ENCODE measurements at places on chromosomes 3 and 15.

DNA sequence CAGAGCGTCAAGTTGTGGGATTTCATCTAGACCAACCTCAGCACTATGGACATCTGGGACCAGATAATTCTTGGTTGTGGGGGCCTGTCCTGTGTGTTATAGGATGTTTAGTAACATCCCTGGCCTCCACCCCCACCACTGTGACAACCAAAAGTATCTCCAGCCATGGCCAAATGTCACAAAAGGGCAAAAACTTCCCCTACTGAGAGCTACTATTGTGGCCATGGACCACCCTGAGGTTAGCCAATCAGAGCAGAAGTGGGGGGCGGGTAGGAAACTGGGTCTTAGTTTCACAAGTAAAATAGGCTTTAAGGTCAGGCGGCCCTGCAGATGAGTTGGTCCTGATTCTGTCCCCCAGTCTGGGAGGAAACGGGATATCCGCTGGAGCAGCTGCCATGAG, 25.4 kb downstream of the KIF7 start:
- no peak for DNase-seq

DNA sequence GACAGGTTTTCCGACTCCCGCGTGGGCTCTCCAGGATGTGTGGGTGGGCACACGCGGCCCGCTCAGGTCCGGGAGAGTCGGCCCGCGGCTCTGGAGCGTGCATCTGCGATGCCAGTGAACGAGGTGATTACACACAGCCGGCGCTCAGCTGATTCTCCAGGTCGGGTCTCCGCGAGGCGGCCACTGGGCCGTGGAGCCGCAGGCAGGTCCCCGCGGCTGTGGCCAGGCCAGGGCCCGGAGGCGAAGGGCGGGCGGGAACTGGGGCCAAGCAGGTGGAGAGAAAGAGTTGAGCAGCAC, 13.2 kb downstream of the PAK6 start:
- no peak for DNase-seq

DNA sequence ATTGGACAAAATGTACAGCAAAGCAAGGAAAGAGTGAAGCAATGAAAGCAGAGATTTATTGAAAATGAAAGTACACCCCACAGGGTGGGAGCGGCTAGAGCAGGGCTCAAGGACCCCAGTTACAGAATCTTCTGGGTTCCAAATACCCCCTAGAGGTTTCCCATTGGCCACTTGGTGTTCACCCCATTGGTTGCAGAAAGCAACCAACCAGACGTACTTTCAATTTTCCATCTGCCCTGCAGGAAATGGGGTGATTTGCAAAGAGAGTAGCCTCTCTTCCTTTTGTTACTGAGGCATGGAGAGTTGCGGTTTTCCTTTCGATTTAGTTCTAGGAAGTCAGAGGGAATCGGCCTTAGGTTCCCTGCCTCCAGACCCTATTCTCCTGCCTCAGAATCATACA, 2.4 kb downstream of the PML start:
- peak; percentile 26 for DNase-seq

- DNase-seq = no peak
These were observed 11.5 kb downstream of the ARHGEF3 start for GRCh38 chr3:56790016-56790821.

DNA sequence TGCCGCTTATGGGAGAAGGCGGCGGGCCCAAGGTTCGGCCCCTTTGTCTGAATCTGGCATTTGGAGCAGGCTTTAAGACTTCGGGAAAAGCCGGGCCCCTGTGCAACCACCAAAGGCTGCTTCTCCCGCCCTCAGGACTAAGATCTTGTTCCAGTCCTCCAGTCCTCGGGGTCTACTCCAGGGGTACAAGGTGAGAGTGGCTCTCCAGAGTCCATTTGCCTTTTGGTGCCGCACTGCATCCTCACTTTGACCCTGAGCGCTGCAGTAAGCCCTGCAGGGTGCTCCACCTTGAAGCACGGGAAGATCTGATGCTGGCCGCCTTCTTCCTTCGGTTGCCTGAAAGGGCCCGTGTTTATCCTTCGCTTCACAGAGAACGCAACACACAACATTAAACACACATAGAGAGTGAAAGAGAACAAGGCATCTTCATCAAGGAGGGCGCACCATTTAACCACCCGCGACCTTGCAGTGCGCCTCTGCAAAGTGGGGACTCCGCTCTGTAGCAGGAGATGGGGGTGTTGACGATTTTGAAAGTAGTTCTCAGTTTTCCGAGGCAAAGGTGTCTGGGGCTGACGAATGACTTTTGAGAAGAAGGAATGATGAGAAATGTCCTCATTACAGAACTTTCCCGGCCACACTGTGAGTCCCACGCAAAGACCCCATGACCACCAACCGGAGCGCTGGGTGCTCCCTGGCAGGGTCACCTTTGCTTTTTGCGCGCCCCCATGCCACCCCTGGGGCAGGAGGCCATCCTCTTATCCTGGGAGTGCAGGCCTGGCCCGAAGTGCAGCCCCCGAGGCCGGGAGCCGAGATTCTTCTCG, 1.0 kb downstream of the PIGZ start:
- no peak for DNase-seq

- peak; percentile 32 for DNase-seq
These were observed 92.4 kb downstream of the OXNAD1 start for GRCh38 chr3:16357186-16358121.

GRCh38 chr3:38114875-38115644, 21.9 kb downstream of the ACAA1 start:
- DNase-seq = no peak

- DNase-seq = no peak
These were observed 12.3 kb upstream of the PDZRN3 start for GRCh38 chr3:73637042-73637441.

GRCh38 chr15:40831861-40832260, 3.4 kb upstream of the PPP1R14D start:
- DNase-seq = no peak

- DNase-seq = no peak
These were observed 43.0 kb upstream of the MEIS2 start for GRCh38 chr15:37143351-37143750.

DNA sequence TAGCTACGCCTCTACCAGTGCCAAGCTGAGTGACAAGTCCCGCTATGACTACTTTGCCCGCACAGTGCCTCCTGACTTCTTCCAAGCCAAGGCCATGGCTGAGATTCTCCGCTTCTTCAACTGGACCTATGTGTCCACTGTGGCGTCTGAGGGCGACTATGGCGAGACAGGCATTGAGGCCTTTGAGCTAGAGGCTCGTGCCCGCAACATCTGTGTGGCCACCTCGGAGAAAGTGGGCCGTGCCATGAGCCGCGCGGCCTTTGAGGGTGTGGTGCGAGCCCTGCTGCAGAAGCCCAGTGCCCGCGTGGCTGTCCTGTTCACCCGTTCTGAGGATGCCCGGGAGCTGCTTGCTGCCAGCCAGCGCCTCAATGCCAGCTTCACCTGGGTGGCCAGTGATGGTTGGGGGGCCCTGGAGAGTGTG, 5.7 kb downstream of the GRM2 start:
- DNase-seq = no peak

DNA sequence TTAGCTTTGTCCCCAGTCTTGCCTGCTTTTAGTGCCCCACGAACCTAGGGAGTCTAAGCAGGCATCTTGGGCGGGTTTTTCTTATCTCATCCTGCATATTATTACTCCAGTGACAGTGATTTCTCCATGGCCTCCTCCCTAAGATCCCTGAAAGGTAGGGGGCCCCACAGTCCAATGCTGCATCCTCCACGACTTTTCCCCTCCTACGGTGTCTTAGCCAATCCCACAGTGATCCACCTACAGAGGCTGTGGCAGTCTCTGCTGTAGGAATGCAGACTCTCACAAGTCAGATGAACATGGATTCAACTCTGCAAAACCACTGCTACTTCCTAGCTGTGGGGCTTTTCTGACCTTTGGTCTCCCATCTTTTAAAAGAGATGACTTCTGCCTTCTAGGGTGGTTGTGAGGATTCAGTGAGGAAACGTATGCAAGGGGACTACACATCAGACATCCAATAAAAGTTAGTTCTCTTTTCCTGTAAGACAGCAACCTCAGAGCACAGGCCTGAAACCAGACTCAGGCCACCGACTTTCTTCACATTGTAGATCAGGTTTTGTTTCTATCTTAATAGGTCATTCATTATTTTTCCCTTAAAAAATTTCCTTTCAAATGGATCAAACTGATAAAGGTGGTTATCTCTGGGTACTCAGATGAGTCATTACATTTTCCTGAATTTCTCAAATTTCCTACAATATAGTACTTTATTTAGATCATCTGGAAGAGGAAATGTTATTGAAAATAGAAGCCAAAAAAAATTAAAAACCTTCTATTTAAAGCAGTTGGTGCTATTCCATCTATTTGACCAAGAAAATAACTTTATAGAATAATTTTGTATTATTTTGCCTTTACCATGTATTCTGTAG, 23.2 kb downstream of the ILDR1 start:
- DNase-seq = peak; percentile 5

GRCh38 chr3:182420741-182421140, 372.6 kb upstream of the ATP11B start:
- no peak for DNase-seq

GRCh38 chr3:155202626-155203025, 90.9 kb downstream of the STRIT1 start:
- no peak for DNase-seq

GRCh38 chr3:13002398-13003124, 70.7 kb downstream of the IQSEC1 start:
- DNase-seq = no peak

DNA sequence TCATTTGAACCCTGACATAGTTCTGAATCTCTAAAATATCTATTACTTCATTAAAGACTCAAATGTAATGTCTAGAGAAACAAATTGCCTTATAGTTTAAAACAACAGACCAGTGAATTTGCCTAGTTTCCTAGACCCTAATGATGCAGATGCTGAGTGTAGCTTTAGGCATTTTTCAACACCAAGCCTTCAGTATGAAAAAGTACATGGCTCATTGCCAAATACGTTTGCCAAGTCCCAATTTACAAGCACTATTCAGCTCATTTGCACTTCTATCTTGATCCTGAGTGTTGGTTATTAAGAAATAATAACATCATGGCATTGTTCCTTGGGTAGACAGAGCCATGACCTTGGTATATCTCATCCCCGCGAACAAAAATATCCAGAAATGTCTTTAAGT, 46.8 kb downstream of the EOMES start:
- no peak for DNase-seq

- no peak for DNase-seq
These were observed 66.0 kb upstream of the ARL8B start for GRCh38 chr3:5056111-5056391.

DNA sequence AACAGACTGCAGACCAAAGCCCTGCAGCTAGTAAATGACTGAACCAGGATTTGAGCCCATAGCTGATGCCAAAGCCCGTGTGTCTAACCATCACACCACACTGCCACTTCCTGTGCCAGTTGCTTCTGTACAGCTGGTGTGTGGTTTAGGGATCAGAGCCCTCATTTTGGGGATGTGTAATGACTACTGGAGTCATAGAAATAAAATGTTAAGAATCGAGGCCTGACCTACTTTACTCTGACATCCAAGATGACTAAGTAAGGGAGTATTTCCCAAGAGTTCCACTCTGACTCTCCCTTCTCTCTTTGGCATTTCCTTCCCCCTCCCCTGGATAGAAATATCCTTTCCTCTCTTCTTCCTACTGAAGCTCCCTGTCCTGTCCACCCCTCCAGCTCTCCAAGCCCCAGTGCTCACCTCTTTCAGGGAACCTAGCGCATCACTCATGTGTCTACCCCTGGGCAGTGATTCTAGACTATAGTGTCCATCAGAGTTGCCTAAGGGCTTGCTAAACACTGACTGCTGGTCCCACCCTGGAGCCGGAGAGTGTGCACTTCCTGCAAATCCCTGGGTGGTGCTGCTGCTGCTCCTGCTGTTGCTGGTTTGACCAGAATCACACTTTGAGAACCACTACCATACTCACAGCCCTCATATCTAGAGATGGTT, 53.8 kb downstream of the MGLL start:
- DNase-seq = no peak

GRCh38 chr15:94259863-94260262, 28.5 kb downstream of the MCTP2 start:
- DNase-seq = no peak

DNA sequence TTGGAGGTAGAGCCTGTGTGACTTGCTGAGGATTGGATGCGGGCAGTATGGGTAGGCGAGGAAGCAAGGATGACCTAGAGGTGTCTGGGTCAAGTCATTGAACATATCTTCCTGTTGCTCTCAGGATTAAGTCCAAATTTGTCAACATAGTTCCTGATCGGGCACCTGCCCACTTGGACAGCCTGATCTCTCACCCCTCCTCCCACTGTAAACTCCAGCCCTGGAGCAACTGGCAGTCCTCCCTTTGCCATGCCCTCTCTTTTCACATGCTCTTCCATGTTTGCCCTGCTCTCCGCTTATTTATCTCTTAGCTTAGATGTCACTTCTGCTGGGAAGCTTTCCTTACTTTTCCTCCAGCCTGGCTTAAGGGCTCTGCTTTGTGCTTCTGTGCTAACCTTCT, 47.6 kb upstream of the PPP4R2 start:
- DNase-seq = no peak

- no peak for DNase-seq
These were observed 665.9 kb downstream of the SQOR start for GRCh38 chr15:46300716-46301115.

GRCh38 chr15:73899197-73900094, 26.1 kb downstream of the TBC1D21 start:
- DNase-seq = no peak

DNA sequence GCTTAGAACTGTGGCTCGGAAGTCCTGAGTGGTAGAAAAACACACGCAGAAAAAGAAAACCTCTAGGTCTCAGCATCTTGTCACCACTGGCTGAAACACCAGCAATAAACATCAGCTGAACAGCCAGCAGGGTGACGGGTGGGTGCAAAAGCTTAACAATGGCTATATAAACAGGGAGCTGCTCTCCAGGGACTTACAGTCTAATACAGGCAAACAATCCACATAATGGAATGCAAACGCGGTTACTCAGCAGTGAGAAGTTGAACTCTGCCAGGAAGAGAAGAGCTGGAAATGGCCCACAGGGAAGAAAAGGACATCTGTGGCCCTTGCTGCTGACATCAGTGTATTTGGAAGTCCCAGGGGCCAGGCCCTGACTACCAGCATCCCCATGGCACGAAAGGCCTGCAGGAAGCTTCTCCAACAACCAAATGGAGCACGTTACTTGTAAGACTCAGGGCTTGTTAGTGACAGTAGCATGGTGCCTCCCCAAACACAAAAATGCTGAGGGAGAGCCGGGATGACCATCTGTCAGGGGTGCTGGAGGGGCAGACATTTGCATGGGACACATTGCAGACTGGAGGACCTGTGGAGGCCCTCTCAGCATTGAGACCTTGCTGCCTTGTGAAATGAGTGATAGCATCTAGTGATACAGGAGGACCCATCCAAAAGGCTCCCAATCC, 3.0 kb downstream of the HEG1 start:
- DNase-seq = no peak

DNA sequence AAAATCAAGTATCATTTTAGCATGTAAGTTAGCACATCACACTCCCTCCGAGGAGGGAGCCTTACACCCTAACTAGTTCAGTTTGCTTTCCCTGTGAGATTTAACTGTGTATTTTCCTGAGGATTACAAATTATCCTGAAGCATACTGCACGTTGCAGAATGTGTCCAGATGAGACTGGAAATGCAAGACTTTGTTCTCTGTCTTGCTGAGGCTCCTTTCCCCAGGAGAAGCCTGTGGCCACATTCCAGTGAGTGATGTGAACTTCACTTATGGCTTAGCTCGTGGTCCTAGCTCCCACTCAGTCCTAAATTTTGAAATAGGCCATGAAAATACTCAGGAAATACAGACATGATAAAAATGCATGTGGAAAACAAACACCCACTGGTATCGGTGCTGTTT, 23.7 kb downstream of the PDZRN3 start:
- no peak for DNase-seq

- no peak for DNase-seq
These were observed 121.6 kb downstream of the TFG start for GRCh38 chr3:100830931-100831330.
